ENCODE measurements at places on chromosomes 1 and 21.
A peak's percentile ranks its signal among the peaks of the same experiment; 100 is the strongest.

DNA sequence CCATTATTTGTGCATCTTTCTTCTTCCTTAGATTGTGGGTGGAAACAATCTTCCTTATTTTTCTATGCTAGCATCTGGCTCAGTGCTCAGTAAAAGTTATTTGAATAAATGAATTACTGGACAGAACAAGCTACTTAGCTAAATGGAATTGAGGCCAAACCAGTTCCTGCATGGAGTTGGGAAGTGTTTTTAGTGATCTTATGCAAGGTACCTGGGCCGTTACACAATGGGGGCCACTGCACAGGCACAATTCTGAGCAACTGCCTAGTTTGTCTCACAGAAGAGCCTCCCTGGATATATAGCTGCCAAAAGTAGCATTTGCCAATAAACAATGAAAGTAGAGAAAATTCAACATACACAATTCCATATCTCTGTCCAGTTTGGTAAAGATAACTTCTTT, 27.0 kb upstream of the SERBP1 start:
- DNase-seq, result no peak

- DNase-seq, result no peak
Observed at GRCh38 chr1:204094856-204095634, 22.1 kb downstream of the SOX13 start.

DNA sequence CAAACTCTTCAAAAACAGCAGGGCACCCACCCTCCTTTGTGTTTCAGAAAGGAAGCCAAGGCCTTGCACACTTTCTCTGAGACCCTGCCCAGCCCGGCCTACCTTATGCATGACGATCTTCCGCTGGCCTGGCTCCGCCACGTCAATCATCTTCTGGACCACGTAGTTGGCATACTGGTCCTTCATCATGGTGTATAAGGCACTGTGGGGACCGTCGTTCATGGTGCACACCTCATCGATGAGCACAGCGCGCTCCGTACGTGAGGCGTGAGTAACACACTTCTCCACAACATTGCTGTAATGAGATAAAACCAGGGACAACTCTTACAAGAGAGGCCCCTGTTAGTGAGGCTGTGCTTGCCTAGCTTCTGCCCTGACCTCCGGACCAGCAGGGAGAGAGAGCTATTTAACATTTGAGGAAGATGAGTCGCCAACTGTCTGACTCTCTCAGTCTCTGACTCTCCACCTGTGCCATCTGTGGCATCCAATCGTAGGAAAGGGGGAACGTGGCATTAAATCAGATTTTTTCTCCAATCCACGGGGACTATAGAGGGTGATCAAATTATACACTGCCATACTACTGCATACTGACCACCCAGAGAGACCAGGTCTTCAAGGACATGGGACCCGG, 28.1 kb upstream of the SDC3 start:
- no peak for DNase-seq

GRCh38 chr1:235078480-235079381, 49.9 kb downstream of the TOMM20 start:
- DNase-seq, result no peak

- DNase-seq, result no peak
Observed at GRCh38 chr1:94329986-94330385, 88.2 kb upstream of the ABCD3 start.

DNA sequence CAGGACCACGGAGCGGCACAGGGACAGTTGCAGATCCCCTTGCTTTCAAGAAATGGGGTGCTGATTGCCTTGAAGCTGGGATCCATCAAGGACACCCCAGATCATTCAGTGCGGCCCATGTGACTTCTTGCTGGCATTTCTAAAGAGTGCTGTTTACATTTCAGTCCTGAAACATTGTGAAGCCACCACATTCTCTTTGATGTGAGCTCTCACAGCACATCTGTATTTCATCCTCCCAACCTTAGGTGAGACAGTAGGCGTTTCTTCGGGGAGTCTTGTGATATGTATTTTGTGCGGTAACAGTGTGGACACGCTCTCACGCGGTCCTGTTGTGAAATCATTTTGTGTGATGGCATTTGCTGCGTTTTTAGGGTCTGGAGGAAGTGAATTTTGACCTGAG, 57.2 kb downstream of the CACHD1 start:
- no peak for DNase-seq

DNA sequence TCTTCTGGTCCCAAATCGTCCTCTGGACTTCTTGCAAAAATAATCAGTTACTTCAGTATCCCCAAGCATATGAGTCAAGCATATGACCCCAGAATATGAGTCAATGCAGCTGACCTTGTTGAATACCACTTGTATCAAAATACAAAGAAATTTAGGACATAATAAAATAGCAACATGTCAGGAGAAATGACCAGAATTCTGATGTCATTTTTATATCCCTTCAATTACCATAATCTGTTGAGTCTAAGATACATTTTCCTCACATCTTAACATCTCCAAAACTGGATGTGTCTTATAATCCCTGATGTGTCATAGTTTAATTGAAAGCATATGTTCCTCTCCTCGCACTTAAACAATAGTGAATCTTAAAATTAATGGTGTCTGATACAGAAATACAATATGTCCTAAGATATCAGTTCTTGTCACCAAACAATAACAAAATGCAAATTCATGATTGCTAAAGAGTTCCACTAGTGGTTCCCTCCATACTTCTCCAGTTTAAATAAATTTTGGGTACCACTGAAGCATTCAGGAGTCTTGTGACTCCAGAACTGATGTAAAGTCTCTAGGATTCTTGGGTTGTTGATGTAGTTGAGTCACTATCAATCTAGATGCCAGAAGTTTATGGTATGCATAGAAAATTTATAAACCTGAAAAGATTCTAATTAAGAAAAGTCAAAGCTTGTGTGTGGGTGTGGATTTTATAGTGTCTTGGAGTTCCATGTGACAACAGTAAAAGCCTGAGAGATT, 41.8 kb downstream of the KIFAP3 start:
- DNase-seq, result no peak

DNA sequence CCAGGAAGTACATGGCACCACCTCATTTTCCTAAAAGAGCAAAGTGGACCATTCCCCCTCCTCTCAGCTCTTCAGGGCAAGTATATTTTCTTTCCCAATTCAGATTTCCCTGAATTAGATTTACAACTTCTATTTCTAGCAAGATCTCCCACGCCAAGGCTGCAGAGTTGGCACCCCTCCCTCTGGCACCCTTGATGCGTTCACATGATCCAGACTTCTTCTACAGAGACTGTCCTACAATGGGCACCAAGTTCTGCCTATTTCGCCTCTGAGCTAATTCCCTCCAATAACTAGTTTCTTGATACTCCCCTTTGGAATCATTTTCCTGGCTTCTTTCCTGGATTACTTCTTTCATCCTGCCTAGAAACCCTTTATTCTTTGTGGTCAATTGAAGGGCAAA, 122.0 kb downstream of the CDC7 start:
- no peak for DNase-seq

DNA sequence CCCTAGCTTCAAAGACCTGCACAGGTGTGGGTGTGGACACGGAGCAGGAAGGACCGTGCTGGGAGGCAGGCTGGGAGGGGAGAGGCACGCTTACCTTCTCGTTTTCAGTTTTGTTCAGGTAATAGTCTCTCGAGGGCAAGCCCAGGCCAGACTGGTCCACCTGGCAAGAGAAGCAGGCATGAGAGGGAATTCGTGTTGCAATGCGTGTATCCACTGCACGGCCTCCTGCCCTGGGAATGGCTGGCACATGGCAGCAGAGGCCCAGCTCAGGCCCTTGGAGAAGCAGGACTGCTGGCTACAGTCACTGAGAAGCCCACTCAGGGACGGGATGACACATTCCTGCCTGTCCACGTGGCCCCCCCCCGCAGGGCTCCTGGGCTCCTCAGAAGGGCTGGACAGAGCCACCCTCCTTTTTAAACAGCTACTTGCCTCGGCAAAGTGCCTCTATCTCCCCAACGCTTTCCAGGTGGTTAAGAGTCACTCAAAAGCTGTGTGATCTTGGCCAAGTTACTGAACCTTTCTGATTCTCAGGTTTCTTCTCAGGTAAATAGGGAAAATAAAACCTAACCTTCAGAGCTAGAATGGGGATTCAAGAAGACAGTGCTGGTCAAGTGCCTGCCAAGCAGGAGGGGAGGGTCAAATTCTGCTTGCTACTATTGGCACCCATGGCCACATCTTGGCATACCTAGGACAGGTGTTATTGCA, 32.7 kb downstream of the ECE1 start:
- DNase-seq, result no peak

GRCh38 chr1:68144856-68145255, 87.5 kb downstream of the WLS start:
- no peak for DNase-seq

DNA sequence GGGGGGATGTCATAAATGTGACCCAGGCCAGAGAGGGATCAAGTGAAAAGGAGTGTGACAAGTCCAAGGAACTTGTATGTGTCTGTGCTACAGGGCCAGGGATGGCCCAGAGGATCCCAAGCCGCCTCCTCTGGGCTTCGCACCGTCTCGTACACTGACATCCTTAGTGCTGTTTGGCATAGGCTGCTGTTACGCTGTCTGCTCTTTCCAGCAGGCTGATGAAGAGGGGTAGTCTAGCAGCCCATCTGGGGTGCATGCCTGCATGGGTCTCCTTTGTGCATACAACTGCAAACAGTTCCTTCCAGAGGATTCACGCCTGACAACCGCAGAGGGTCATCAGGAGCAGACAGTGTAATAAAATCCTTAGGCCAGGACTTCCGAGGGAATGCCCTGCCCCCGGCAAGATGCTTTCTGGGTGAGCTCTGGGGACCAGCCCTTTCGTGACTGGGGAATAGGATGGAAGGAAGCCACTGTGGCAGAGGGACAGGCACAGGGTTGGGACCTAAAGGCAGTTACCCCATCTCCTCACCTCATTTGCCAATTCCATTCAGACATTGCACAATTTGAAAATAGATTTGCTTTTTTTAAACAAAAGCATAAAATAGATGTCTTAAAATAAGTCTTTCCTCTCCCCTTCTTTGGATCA, 6.3 kb upstream of the GOLT1A start:
- no peak for DNase-seq

DNA sequence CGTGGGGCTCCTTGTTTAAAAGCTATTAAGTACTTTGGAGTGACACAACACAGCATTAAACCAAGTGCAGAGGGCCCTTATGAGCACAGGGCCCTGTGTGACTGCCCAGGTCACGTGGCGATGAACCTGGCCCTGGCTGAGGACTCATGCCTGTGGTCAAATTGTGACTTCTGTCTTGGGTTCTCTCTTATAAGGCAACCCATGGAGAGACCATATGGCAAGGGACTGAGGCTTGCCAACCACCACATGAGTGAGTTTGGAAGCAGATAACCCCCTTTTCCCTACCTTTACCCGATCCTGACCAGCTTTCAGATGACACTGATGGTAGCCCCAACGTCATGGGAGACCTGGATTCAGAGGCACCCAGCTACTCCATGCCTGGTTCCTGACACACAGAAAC, 140.5 kb downstream of the ZBTB18 start:
- no peak for DNase-seq

DNA sequence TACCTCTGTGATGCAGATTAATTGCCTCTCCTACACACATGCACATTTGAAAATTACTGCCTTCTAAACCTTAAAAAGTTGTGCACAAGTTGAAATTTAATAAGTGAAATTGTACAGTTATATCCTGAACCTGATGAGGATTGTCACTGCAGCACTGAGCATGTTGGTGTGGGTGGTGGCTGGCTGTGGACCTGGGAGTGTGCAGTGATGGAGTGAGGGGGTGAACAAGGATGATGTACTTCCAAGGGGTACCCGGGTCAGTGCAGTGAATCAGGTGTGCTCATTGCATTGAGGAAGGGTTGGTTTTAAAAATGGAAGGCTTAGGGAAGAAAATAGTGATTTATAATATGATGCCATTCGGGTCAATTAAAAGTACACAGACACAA, 24.1 kb downstream of the DIP2A start:
- DNase-seq, result no peak

DNA sequence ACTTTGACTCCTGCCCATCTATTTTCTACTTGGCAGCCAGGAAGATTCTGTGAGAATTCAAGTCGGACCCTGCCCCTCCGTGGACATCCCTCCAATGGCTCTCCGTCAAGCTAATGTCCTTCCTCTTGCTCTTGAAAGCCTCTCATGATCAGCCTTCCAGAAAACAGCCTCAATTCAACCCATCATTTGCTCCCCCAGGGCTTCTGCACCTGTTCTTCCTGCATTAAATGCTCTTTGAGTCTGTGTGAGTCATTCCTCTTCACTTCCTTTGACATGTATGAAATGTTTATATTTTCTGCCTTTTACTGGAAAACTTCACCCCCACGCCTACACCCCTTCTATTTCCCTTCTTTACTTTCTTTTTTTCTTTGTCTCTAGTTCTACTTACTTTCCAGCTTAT, 734.1 kb upstream of the ZP4 start:
- peak; percentile 16 for DNase-seq

GRCh38 chr1:180123463-180123936, 31.2 kb upstream of the QSOX1 start:
- no peak for DNase-seq

DNA sequence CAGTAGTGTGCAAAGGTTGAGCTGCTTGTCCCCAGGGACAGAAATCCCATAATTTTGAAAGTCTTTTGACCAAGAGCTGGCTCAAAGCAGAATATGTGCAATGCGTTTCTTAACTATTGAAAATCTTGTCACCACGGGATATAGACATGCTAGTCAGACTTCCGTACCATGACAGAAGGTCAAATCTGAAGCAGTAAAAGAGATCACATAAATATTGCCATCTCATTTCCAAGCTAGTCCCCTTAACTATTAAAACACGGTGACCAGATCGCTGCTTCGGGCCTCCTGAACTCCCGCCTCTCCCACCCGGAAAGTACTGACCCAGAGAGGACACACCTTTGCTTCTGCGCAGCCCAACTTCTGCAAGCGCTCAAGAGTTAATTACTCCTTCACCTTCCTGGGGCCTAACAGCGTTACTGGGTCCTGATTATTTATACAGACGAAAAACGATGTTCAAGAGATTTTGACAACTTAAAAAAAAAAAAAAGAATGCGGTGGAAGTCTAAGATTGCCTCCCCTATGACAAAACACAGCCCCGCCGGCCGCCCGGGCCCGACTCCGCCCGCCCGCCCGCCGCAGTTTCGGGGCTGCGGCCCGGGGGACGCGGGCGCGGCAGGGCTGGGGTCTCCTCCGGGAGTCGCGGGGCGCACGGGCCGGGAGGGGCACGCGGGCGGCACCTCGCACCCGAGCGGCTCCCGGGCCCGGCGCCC, 692 bp downstream of the SORT1 start:
- DNase-seq, result no peak

DNA sequence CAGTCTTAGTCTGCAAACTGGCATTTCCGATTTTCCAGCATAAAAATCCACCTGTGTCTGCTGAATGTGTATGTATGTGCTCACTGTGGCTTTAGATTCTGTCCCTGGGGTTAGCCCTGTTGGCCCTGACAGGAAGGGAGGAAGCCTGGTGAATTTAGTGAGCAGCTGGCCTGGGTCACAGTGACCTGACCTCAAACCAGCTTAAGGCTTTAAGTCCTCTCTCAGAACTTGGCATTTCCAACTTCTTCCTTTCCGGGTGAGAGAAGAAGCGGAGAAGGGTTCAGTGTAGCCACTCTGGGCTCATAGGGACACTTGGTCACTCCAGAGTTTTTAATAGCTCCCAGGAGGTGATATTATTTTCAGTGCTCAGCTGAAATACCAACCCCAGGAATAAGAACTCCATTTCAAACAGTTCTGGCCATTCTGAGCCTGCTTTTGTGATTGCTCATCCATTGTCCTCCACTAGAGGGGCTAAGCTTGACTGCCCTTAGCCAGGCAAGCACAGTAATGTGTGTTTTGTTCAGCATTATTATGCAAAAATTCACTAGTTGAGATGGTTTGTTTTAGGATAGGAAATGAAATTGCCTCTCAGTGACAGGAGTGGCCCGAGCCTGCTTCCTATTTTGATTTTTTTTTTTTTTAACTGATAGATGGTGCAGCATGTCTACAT, 2.5 kb upstream of the OLFML3 start:
- DNase-seq, result no peak

- DNase-seq, result no peak
Observed at GRCh38 chr1:170959385-170959784, 24.1 kb downstream of the MROH9 start.
